Activated CD4-positive, alpha-beta memory T cell treated with anti-CD3 and anti-CD28 coated beads for 36 hours (primary cell): ENCODE measurements at places on chromosomes 11 and 22. TPM values are rescaled to one million over a fixed set of nuclear protein-coding genes. Genes with fewer than 3 reads are reported as not detected.

TSSK2 gene
- total RNA-seq = not detected

DNA sequence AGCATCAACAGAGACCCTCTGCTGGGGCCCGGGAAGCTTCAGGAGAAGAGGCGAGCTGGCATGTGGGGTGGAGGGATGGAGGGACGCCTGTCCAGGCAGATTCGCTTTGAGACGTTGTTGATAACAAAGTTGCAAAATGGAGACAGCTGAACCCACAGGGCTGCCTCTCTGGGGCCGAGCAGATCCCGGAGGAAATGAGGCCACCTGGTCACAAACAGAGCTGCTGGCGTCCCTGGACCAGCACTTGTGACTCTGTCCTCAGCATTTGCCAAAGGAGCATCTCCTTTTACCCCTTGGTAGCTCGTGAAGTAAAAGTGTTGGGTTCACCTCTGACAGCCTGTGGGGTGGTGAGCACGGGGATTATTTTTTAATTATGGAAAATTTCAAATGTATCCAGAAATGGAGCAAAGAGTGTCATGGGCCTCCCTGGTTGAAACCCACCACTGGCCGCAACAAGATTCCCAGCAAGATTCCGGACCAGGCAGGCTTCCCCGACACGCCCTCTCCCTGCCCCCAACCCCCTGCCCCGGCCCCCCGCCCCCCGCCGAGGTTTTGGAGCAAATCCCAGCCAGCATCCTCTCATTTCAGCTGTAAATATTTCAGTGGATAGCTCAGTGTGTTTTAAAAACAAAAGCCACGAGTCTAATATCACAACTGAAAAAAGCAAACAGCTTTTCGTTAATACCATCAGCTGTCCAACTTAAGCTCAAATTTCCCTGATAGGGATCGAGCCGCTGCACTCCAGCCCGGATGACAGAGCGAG, 20.3 kb downstream of the GRAMD4 start:
- no peaks in the 10 kb centered on the region for H3K4me1 ChIP-seq
- DNase-seq = no peak
- no peaks in the 10 kb centered on the region for H3K27me3 ChIP-seq
- no peak overlapping the region for H3K4me3 ChIP-seq
- no peak overlapping the region for H3K27ac ChIP-seq
- H3K36me3 ChIP-seq = no peaks in the 10 kb centered on the region

- H3K4me1 ChIP-seq = peaks cover 16% of the 10 kb centered on the region
- H3K27ac ChIP-seq = peak overlapping the region; percentile 19
- no peak for DNase-seq
- H3K4me3 ChIP-seq = no peak overlapping the region
- H3K27me3 ChIP-seq = peaks cover 2% of the 10 kb centered on the region
These were observed 538.1 kb downstream of the SOX6 start for GRCh38 chr11:15818132-15818842.

GRCh38 chr22:22957090-22957489, 69.5 kb downstream of the IGLL5 start:
- no peak overlapping the region for H3K27ac ChIP-seq
- H3K4me3 ChIP-seq = no peak overlapping the region
- H3K36me3 ChIP-seq = no peaks in the 10 kb centered on the region
- peaks cover 25% of the 10 kb centered on the region for H3K27me3 ChIP-seq
- DNase-seq = no peak

DNA sequence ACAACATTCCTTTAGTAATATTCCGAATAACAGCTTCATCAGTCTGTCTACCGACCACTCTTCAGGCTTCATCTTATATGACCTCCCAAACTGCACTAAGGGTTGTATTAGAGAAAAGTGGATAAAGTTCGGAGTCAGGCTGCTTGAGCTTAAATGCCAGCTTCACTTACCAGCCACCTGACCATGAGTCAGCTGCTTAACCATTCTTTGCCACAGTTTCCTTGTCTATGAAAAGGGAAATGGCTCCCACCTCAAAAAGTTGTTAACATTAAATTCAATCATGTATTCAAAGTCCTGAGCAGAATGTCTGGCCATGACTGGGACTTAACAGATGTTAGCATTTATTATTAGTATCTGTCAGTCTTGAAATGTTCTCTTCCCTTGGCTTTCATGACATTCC, 20.9 kb downstream of the LIMK2 start:
- DNase-seq = no peak
- peaks cover 35% of the 10 kb centered on the region for H3K4me1 ChIP-seq
- peaks cover 3% of the 10 kb centered on the region for H3K36me3 ChIP-seq

- peak overlapping the region; percentile 88 for H3K4me3 ChIP-seq
- peaks cover 39% of the 10 kb centered on the region for H3K36me3 ChIP-seq
These were observed 415 bp downstream of the CENATAC start for GRCh38 chr11:118998388-118998717.

DNA sequence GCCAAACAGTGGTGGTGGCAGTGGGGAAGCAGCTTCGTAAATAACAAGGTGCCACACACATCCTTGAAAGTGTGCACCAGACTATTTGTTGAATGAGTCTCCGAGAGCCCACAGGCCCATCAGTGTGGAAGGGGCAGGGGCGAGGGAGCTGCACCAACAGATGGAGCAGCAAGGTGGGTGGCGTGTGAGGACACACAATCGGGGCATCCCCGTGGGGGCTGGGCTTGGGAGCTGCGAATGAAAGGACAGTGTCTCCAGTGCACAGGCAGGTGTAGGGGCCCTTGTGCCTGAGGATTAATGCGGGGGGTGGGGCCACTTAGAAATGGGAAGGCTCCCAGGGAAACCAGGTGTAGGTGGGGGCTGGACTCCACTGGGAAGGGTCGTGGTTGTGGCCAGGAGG, 2.8 kb downstream of the NRXN2 start:
- no peak overlapping the region for H3K27ac ChIP-seq
- DNase-seq = no peak
- peaks cover 37% of the 10 kb centered on the region for H3K27me3 ChIP-seq
- peaks cover 6% of the 10 kb centered on the region for H3K4me1 ChIP-seq
